A549 treated with RU486 at 1 μM for 4 hours (cell line): ENCODE measurements at places on chromosomes 6 and 20. TPM values are rescaled to one million over a fixed set of nuclear protein-coding genes. Genes with fewer than 3 reads are reported as not detected.

Gene MRPS18B
- total RNA-seq: 67.0 to 111 TPM (median 71.7 TPM) in 5 replicates

Gene NFATC2
- 6.2 to 8.2 TPM (median 7.5 TPM) in 5 replicates for total RNA-seq

Gene PGBD1
- total RNA-seq: 4.2 to 5.6 TPM (median 4.9 TPM) in 5 replicates

Gene KCTD20
- 16.2 to 23.3 TPM (median 18.8 TPM) in 5 replicates for total RNA-seq

Gene HLA-DQA1
- not detected in 5 replicates for total RNA-seq

Gene FOXA2
- total RNA-seq: 12.9 to 20.9 TPM (median 19.3 TPM) in 5 replicates

Gene HDGFL1
- total RNA-seq: not detected in 5 replicates

Gene KCNK5
- 1.0 to 1.7 TPM (median 1.4 TPM) in 5 replicates for total RNA-seq

Gene STX11
- 1.8 to 2.9 TPM (median 2.0 TPM) in 5 replicates for total RNA-seq

Gene PSORS1C2
- not detected in 5 replicates for total RNA-seq

Gene SLC2A10
- total RNA-seq: not detected in 5 replicates

Gene IRAK1BP1
- 0.64 to 0.87 TPM (median 0.74 TPM) in 5 replicates for total RNA-seq

Gene IBTK
- 15.0 to 41.3 TPM (median 38.3 TPM) in 5 replicates for total RNA-seq

Gene MACROD2
- 0.53 to 1.2 TPM (median 0.73 TPM) in 5 replicates for total RNA-seq

Gene TMEM217
- 0.80 to 1.1 TPM (median 0.97 TPM) in 5 replicates for total RNA-seq

Gene MEI4
- total RNA-seq: not detected in 5 replicates

Gene IYD
- not detected in 5 replicates for total RNA-seq

Gene MRAP2
- total RNA-seq: 1.1 to 1.7 TPM (median 1.3 TPM) in 5 replicates

Gene TNFRSF6B
- 0.46 to 1.2 TPM (median 0.60 TPM) in 5 replicates for total RNA-seq

Gene LIN28B
- total RNA-seq: 1.4 to 2.0 TPM (median 1.7 TPM) in 5 replicates

Gene GSTA2
- not detected in 5 replicates for total RNA-seq

Gene FAM162B
- total RNA-seq: 0.15 to 0.22 TPM in 2 of 5 replicates, not detected in the others

Gene FHL5
- not detected in 5 replicates for total RNA-seq

Gene SIRPD
- not detected in 5 replicates for total RNA-seq

Gene RWDD1
- 18.4 to 41.6 TPM (median 36.8 TPM) in 5 replicates for total RNA-seq

Gene PLEKHG1
- total RNA-seq: 0.23 to 0.44 TPM (median 0.26 TPM) in 5 replicates

Gene CTSA
- 92.6 to 141 TPM (median 119 TPM) in 5 replicates for total RNA-seq

Gene LAMP5
- total RNA-seq: 0.05 TPM in 1 of 5 replicates, not detected in the others

Gene CST1
- total RNA-seq: 0.72 to 1.2 TPM (median 0.85 TPM) in 5 replicates

Gene RNF39
- 0.03 to 0.06 TPM in 2 of 5 replicates, not detected in the others for total RNA-seq

Gene PPIL6
- 1.5 to 3.1 TPM (median 2.6 TPM) in 5 replicates for total RNA-seq

Gene ID4
- 0.73 to 1.6 TPM (median 0.92 TPM) in 5 replicates for total RNA-seq

Gene FAM83B
- 0.06 to 0.13 TPM (median 0.09 TPM) in 5 replicates for total RNA-seq

Gene ULBP3
- 3.4 to 4.2 TPM (median 3.8 TPM) in 5 replicates for total RNA-seq

Gene PEDS1
- 39.9 to 56.1 TPM (median 52.1 TPM) in 5 replicates for total RNA-seq

Gene TTI1
- 17.9 to 22.5 TPM (median 21.2 TPM) in 5 replicates for total RNA-seq

Gene MCHR2
- not detected in 5 replicates for total RNA-seq

Gene FNDC11
- 0.18 to 0.29 TPM (median 0.22 TPM) in 4 of 5 replicates, not detected in the other for total RNA-seq

Gene TUBB1
- total RNA-seq: not detected in 5 replicates

Gene IPCEF1
- total RNA-seq: 0.08 TPM in 1 of 5 replicates, not detected in the others

Gene KCNS1
- not detected in 5 replicates for total RNA-seq

Gene DPPA5
- not detected in 5 replicates for total RNA-seq

Gene WFDC5
- not detected in 5 replicates for total RNA-seq

Gene COMMD7
- 56.6 to 63.1 TPM (median 58.8 TPM) in 5 replicates for total RNA-seq

Gene VIP
- not detected in 5 replicates for total RNA-seq

Gene MPC1
- 3.6 to 4.8 TPM (median 4.0 TPM) in 5 replicates for total RNA-seq

Gene PBOV1
- not detected in 5 replicates for total RNA-seq

Gene EDN1
- 39.5 to 47.2 TPM (median 42.8 TPM) in 5 replicates for total RNA-seq

Gene NANP
- total RNA-seq: 4.7 to 8.6 TPM (median 8.5 TPM) in 5 replicates

Gene ABHD16B
- not detected in 5 replicates for total RNA-seq

Gene SIRT5
- total RNA-seq: 3.4 to 4.7 TPM (median 4.2 TPM) in 5 replicates
